Daoy (cell line): ENCODE measurements at places on chromosomes 5 and 9. TPM values are rescaled to one million over a fixed set of nuclear protein-coding genes. Genes with fewer than 3 reads are reported as not detected.
A peak's percentile ranks its signal among the peaks of the same experiment; 100 is the strongest.

Gene ARL14EPL
- 1.3 TPM in 1 of 2 replicates, not detected in the other for total RNA-seq

Gene SPATA31A3
- total RNA-seq, result not detected in 2 replicates

Gene KCNN2
- 0.51 TPM in 1 of 2 replicates, not detected in the other for total RNA-seq

DNA sequence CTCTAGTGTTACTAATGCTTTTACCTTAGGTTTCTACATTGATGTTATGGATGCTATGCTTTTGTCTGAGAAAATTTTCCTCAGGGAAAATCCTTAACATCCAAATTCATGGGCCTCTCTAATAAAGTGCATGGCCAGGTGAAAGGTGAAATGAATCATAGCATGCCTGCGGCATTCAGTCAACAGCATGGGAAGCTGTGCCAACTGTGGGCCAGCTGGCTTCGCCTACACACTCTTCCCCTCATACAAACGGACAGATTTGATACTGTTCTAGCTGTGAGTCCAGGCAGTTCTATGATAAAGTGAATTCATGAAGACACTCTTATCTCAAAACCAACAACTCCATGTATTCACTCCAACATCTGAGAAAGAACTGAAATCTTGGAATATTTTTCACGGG is 374.1 kb downstream of the PLK2 start:
- DNase-seq, result peak; percentile 78

DNA sequence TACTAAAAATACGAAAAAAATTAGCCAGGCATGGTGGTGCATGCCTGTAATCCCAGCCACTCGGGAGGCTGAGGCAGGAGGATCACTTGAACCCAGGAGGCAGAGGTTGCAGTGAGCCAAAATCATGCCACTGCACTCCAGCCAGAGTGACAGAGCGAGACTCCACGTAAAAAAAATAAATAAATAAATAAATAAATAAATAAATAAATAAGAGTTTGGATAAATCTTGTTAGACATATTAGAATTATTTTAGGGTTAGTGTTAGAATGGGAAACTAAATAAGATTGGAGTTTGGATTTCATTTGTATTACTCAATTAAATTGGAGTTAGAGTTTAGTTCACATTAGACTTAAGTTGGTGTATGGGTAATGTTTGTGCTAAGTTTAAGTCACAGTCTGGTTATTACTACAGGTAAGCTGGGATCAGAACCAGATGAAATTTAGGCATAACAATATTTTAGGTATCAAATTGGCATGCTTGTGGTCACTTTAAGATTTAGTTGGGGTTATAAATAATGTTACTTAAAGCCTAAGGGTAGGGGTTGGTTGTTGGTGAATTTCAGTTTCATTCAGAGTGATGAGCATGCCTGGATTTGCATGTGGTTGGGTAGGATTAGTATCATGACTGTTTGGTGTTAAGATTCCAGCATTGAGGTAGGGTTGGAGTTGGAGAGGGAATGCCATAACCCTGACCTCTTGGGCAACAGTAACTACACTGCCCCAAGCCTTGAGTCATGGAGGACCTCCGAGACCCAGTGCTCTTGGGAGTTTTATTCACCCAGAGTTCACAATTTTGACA is 3.3 kb downstream of the OR5C1 start:
- DNase-seq, result no peak

GRCh38 chr9:99030092-99030511 is 74.8 kb upstream of the TGFBR1 start:
- DNase-seq, result peak; percentile 39

GRCh38 chr9:21160178-21160577 is 6.3 kb downstream of the IFNA21 start:
- DNase-seq, result no peak

DNA sequence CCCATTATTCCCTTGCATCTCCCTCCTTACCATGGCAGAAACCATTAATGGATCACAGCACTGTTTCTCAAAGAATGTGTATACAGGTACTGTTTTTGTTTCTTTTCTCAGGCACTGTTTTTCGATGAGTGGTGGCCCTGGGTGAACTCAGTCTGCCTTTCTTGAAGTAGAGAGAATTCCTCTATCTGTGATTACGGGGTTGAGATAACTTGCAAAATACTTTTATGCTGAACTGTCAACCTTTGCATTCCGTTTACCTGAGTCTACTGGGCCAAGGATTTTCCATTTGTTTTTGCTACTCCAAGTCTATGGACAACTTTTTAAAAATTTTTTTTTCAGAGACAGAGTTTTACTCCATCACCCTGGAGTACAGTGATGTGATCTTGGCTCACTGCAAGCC is 82.7 kb upstream of the CLINT1 start:
- DNase-seq, result no peak
